Trophoblast cell (in vitro differentiated cells and primary cell): ENCODE measurements at places on chromosomes 5 and 9.

DNA sequence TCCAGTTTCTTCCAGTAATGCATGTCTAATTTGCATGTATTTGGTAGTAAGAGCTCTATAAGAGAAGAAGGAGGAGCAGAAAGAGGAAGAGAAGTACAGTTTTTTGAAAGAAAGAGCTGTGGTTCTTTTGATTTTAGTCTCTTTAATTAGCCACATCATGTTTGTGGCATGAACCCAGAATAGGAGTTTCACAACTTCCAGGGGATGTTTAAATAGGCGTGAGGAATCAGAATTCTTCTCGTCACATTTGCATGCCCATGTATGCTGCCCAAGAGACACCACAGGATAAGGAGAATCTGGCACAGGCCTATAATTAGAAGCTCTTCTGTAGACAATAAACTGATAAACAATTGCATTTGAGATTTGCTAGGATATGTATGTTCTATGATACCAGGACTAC is 78.7 kb downstream of the GAS1 start:
- DNase-seq = no peak

DNA sequence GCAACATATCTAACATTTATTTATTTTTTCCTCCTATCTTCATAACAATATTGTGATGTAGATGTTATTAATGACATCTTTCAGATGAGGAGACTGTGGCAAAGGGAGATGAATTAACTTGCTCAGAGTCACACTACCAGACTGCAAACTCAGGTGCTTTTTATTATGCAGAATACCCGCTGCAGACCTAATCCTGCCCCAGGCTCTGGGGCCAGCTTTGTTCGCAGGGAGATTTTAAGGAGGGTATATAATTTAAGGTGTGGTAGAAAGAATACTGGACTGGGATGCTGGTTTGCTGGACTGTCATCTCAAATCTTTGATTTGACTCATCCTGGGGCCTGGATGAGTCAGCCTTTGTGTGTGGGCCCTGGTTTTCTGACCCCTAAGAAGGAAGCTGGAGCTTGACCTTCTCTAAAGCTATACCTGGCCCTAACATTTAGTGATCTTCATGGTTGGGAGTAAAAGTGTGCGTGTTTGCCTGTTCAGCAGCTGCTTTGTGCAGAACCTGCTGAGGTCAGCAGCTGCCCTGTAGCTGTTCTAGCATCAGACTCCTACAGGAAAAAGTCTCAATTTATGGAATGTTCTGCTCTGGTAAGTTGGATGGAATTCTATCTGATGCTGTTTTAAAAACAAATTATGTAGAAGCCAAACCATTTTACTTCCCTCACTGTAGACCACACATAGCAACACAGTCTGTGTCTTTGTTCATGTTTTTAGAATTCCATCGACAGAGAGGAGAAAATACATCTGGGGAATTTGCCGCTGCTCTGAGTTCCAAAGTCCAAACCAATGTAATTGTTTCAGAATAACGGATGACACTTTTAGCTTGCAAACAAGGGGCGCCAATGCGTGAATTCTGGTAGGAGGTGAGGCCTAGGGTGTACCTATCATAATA is 4.5 kb downstream of the SLC36A1 start:
- DNase-seq = no peak

GRCh38 chr9:107927276-107927675 is 437.7 kb upstream of the KLF4 start:
- peak; percentile 68 for DNase-seq

GRCh38 chr5:157540707-157541446 is 34.7 kb downstream of the ADAM19 start:
- no peak for DNase-seq

DNA sequence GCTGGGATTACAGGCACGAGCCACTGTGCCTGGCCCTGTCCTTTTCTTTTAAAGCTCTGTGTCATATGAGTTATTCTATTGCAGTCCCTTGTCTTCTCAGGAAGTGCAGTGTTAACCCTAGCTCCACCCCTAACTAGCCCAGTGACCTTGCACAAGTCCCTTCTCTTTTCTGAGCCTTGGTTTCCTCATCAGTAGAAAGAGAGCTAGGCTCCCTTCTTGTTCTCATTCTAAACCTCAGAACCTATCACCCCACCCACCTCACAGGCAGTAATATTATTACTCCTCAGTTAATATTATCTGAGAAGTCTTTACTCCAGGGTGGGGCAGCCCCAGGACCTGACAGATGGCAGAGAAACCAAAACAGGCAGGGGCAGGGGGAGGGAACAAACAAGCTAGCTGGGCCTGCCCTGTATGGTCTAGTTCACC is 7.2 kb downstream of the CYFIP2 start:
- DNase-seq = peak; percentile 29

DNA sequence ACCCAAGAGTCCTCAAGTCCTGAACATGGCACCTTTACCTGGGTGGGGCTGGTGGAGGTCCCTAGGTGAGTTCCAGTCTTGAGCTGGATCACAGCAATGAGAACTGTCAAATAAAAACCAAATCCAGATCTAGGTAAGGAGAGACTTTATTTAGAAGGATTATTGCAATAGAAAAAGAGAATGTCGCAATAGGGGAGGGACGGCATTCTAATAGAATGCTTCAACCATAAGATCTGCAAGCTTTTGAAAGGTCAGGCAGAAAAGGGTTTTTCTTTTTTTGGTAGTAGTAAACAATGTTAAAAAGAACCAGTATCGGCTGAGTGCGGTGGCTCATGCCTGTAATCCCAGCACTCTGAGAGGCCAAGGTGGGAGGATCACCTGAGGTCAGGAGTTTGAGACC is 5.2 kb upstream of the GCNT1 start:
- DNase-seq = peak; percentile 90

- DNase-seq = no peak
Observed at GRCh38 chr5:111676466-111676865, 80.5 kb downstream of the NREP start.

- no peak for DNase-seq
Observed at GRCh38 chr5:146704949-146705665, 173.4 kb downstream of the PPP2R2B start.

DNA sequence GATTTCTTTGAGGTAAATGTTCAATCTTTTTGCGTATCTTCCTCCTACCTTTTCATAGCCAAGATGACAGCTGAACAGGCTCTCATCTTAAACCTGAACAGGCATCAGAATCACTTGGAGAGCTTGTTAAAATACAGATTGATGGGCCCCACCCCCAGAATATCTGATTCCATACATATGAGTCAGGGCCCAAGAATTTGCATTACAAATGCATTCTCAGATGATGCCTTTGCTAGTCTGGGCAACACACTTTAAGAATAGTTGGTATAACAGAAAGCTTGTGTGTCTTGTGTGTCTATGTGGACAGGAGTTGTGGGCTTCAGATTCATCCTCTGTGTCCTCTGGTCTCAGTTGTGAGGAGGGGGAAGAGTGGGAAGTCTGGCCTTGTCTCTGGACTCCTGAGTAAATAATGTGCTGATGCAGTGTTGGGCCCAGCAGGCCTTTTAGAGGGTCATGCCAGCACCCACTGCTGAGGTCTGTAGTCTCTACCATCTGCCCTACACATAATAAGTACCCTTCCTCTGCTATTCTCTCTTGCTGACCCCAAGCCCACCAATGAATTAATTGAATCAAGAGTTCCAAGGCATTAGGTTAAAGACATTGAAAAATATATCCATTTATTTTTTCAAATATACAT is 43.1 kb downstream of the PTCD2 start:
- no peak for DNase-seq

DNA sequence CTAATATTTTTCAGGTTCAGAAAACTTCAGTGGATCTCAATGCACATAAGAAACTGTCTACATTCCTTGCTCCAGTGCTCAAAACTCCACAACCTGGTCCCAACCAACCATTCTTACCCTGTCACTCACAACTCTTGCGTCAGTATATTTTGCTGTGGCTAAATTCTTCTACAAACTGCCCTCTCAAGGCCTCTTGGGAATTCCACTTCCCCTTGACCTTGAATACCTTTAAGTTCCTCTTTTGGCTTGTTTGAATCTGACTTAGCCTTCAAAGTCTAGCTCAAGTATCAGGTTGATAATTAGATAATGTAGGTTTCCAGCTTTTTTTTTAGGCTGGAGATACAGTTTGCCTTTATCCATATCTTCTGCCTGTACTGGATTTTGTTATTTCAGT is 128.3 kb downstream of the SLF1 start:
- DNase-seq = no peak

GRCh38 chr9:96391021-96391765 is 7.7 kb upstream of the SLC35D2 start:
- DNase-seq = no peak

DNA sequence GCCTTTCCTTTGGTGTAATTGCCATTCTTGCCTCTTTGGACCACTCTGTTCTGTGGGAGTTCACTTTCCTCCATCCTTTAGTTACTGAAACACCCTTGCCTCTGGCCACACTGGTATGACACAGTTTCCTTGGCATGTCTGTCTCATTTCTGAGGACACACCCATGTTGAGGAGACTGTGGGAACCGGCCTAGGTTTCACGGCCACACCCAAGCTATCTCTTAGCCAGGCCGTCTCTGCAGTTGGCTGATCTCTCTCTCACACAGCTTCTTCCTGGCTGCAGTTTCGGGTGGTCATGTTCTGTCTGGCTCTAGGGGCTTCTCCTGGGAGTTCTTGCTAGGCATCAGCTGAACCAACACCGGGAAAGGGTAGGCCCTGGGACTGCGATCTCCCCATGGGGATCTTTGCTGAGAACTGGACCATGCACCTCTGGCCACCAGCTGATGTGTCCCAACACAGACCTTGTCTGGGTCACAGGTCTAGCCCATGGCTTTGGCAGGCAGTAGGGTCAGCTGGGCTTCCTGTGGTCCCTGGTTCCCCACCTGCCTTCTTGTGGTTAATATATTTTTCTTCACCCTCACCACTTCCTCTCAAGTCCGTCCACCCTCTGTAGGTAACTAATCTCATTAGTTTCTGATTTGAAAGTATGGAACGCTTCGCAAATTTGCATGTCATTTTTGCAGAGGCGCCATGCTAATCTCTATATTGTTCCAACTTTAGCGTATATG is 24.9 kb downstream of the ARHGEF37 start:
- peak; percentile 92 for DNase-seq
